ENCODE measurements at places on chromosomes 5 and 9.
A peak's percentile ranks its signal among the peaks of the same experiment; 100 is the strongest.

DNA sequence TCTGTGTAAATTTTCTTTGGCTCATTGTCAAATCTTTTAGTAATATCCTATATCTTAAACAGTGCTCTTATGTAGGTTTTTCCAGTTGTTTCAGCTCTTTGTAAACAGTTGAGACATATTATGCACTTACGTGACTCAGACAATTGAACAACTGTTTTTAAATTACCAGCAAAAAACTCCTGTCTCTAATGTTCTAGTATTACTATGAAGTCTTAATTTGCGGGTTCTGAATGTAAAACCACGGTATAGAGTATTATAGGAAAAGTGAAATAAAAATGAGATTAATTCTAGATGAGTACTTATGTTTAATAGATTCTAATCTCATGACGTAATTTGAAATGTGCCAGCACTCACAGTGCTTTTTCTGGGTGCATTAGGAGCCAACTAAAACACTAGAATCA lies 136.0 kb downstream of the GDNF start:
- no peak for DNase-seq

GRCh38 chr5:77892061-77893010 lies 116.2 kb upstream of the TBCA start:
- no peak for DNase-seq

GRCh38 chr9:114429488-114429887 lies 41.7 kb upstream of the AKNA start:
- no peak for DNase-seq

DNA sequence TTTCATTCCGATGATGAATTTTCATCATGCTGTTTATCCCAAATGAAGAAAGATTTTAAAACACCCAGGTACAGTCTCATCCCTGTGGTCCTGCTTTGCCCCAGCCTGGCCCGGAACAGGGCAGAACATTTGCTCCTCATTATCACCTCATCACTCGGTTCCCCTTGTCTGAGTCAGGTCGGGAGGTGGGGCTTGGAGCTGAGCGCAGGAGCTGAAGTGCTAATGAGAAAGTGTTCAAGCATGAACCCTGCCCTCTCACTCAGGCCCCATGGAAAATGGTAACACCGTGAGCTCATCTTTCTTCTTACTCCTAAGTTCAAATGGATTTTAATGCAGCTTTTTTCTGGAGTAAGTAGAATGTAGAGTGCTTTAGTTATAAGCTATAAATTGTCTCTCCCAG lies 466.2 kb downstream of the KDM4C start:
- no peak for DNase-seq

DNA sequence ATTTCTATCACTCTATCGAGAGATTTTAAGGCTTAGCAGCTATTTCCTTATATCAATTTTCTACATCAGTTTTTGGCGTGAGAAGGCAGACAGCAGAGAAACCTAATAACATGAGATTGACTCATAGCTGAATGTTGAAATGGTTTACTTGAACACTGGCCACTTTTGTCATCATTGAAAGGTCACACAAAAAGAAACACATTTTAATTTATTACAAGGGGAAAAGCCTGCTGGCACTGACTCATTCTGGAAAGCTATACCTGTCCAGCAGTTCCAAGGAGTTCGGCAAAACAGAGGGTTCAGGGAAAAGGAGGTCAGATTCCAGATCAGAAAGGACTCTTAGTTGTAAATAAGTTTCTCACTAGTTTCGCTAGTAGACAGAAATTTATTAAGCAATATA lies 566.4 kb downstream of the DNAH5 start:
- peak; percentile 28 for DNase-seq

GRCh38 chr9:130542457-130543228 lies 36.7 kb upstream of the FUBP3 start:
- DNase-seq, result peak; percentile 18

GRCh38 chr9:91963711-91964240 lies 13.7 kb upstream of the ROR2 start:
- peak; percentile 40 for DNase-seq

GRCh38 chr5:96254980-96255691 lies 177.9 kb downstream of the PCSK1 start:
- peak; percentile 80 for DNase-seq

GRCh38 chr9:76405340-76405739 lies 11.1 kb upstream of the RFK start:
- no peak for DNase-seq

DNA sequence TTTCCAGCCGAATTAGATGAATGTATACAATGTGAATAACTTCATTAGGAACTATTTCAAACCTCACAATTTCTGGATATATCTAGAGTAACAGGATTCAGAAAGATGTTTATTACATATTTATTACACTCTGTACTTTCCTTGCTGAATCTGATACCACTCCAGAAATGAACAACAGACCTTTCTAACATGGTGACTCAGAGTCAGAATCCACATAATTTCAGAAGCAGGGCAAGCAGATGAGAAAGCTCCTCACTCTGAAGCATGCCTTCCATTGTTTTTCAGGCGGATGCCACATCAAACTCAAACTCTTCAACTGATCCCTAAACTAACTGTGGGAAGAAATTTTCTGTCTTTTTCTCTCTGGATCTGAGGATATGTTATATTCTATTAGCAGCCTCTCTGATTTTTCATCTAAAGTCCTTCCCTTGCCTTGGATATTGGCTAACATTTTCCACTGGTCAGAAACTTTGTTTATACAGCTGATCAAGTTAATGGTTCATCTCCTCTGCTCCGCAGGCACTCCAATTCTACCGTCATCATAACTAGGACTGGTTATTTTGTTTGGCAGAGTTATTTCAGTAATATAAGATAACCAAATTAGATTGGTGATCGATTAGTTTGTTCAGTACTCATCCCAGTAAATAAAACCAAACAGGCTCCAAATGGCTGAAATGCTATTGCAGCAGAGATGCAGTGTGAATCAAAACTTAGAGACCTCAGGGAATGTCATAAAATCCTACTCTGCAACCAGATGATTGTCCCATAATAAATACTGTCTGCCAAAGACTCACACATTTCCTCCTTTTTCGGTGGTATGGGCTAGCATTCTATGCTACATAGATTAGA lies 556.0 kb downstream of the EBF1 start:
- no peak for DNase-seq

- DNase-seq, result no peak
Observed at GRCh38 chr5:149961957-149962409, 1.4 kb downstream of the SLC26A2 start.

- peak; percentile 18 for DNase-seq
Observed at GRCh38 chr9:503326-503725, 288.7 kb downstream of the DOCK8 start.

- no peak for DNase-seq
Observed at GRCh38 chr5:103721183-103721582, 158.6 kb upstream of the NUDT12 start.

DNA sequence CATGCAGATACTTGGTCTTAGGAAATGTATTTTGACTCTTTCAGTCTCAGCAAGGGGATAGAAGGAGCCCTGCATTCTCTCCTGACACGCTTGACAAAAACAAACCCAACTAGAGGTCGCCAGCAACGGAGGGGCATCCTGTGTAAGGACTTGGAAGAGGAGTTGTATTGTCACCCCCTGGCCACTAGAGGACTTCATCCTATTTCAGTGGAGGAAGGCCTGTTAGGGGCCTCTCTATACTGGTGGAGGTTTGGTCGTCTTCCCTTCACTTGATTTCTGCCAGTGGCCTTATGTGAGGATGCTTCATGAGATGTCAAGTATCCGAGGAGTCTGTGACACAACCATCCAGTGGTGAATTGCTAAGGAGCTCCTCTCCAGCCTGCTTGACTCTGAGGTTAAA lies 122.8 kb upstream of the STC2 start:
- no peak for DNase-seq

- no peak for DNase-seq
Observed at GRCh38 chr5:158170534-158170933, 311.6 kb upstream of the CLINT1 start.

GRCh38 chr9:98318834-98319478 lies 63.5 kb upstream of the TBC1D2 start:
- DNase-seq, result no peak

GRCh38 chr5:72815580-72816283 lies 729 bp upstream of the TNPO1 start:
- DNase-seq, result peak; percentile 32

- DNase-seq, result no peak
Observed at GRCh38 chr9:71955300-71955915, 44.0 kb downstream of the C9orf85 start.

DNA sequence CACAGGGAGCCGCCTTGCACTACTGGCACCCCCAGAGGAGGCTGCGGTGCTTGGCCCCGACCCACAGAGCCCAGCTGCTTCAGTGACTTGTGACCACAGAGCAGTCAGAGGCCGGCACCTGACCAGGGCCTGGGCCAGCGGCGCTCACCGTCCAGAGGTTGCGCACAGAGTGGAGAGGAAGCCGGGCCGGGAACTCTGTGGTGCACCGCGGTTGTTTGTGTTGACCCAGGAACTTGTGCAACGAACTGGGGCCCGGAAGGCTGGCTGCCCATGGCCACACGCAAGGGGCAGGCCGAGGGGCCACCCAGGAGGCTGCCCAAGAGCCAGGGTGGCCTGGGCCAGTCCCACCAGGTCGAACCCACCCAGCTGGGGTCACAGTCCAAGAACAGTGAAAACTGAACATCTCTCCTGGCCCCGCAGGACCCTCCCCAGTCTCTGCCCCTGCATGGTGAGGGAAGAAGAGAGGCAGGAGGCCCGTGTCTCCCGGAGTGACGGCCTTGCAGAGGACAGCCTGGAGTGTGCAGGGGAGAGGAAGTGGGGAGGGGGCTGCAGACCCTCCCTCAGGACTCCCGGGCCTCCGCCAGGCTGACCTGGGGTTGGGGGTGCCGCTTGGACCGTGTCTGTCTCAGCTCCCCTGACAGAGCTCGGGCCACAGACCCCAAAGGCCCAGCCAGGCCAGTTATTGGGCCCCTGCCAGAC lies 42.8 kb upstream of the EGFL7 start:
- no peak for DNase-seq

DNA sequence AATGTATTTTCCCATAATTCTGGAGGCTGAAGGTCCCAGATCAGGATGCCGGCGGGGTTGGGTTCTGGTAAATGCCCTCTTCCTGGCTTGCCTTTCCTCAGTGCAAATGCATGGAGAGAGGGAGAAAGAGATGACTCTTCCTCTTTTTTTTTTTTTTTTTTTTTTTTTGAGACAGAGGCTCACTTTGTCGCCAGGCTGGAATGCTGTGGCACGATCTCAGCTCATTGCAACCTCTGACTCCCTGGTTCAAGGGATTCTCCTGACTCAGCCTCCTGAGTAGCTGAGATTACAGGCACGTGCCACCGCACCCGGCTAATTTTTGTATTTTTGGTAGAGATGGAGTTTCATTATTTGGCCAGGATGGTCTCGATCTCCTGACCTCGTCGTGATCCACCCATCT lies 300.0 kb upstream of the TAS2R1 start:
- DNase-seq, result no peak

GRCh38 chr9:137878146-137878941 lies 762 bp downstream of the CACNA1B start:
- DNase-seq, result peak; percentile 6

GRCh38 chr9:137127301-137128157 lies 11.4 kb upstream of the GRIN1 start:
- no peak for DNase-seq

GRCh38 chr9:121652021-121652837 lies 795 bp downstream of the DAB2IP start:
- DNase-seq, result no peak

DNA sequence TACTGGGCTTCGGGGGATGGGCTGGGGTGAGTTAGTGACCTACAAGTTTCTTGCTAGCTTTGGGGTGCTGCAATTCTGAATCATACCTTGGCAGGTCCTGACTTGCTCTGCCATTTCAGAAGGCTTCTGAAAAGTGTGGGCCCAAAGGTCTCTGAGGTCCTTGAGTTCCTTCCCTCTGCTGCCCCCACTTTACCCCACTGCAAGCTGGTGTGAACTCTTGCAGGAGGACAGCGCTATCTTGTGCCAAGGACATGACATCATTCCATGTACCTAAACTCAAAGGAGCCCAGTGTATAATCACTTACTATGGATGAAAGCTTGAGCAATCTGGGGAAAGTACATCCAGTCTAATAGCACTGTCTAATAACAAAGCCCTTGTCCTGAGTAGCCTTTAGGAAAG lies 157.4 kb downstream of the RMI1 start:
- DNase-seq, result peak; percentile 40

- DNase-seq, result no peak
Observed at GRCh38 chr9:94693485-94694204, 32.9 kb upstream of the AOPEP start.

DNA sequence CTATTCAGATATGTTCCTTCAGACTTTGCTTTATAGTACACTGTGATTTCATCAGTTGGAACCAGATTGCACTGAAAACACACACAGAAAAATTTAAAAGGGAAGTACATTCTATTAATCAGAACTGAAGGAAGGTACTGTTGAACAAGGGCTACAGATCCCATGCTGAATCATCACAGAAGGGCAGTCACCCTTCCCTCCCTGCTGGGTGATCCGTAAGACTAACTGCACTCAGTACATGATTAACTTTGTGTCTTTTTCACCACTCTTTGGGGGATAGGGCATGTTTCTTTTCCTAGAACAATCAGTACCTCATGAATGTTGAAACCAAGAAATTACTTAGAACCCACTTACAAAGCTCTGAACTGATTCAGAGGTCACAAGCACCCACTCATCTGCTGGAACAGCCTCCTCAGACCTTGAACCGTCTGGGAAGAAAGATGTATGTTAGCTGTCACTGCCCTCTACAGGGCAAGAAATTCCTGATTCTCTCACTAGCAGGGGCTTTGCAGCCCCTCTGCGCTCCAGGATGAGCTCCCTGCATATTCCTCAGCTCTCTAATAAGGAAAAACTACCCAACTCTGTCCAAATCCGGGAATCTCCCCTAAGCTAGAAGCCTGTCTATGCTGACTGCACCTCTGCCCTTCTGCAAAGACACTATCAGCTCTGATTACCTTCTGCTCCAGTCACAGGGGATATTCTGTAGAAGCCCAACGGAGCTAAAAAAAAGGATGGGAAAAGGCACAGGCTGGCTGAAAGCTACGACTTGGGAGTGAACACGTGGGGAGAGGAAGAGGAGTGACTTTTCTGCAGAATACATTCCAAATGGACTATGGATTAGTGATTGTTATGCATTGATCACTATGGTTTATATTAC lies 51.0 kb downstream of the IARS1 start:
- DNase-seq, result no peak

DNA sequence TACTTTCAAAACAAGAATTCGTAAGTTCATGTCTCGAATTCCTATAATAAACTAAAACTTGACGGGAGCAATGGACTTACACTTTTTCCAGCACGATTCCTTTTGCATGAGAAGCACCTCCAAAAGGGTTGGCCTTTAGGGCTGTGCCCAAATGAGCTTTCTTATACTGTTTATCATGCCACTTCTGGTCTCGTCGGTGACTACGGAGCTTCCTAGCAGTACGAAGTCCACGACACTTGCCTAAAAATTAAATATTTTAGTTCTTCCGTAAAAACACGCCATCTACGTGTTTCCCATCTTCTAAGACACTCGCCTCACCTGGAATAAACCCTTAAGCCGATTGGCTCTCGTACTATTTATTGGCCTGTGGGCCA lies 554 bp downstream of the RPS23 start:
- no peak for DNase-seq
